ENCODE measurements at places on chromosomes 2 and 18.

GRCh38 chr2:8554296-8554806, 127.5 kb upstream of the ID2 start:
- no peak for DNase-seq

DNA sequence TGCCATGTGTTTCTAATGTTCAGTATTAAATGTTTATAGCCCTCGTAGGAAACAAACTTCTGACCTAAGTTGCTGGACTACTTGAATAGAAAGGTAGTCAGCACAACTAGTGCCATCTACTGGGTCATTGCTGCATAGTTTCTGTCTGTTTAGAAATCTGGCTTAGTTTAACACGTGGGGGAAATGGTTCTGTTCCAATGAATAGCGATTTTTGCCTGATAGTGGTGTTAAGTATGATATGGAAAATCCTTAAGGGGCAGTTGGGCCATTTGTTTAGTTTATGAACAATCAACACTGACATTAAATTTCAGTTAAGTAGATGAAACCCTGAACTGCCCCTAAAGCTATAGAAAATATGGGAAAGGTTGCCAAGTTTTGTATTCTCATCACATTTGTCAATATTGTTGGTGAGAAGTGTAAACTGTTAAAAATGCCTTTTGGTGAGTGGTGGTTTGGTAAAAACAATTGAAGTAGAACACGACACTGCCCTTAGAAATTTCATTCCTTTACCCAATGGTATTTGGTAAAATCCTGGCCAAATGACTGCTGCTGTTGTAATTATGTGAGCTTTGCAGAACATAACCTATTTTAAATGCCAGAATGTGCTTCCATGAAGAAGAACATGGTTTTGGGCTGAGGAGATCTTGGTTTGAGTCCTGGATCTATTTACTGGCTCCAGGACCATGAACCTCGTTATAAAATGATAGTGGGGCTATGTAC, 13.2 kb downstream of the NABP1 start:
- DNase-seq = peak; percentile 83

DNA sequence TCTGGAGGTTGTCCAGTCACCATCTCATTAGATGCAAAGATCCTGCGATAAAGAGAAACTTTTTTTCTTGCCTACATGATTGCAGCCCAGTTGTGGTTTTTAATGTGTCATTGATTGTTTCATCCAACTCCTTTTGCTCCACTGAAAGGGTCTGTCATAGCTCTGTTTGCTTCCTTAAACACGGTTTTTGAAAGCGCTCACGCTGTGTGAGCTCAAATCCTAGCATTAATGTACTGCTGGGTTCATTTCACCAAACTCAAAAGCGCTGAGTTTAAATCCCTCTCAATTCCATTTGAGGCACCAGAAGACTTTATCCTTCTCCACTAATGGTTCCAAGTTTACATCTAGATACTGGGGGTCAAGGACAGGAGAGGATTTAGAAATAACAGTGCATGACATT, 53.6 kb downstream of the CDK15 start:
- no peak for DNase-seq

DNA sequence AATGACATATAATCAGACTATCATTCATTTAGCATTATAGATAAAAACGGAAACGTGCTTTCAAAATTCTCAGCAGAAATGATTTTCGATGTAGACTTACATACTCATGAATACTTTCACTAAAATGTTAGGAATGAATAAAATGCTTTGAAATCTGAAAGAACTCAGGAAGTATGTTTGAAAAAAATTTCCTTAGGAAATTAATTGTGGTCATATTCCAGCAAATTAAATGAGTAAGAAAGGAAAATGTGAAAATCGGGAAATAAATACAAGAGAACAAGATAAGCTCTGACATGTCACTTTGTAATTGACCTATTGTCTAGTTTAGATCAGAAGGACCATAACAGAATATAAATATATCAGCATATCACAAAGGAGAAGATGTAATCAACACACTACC, 981.0 kb upstream of the CDH2 start:
- DNase-seq = no peak

DNA sequence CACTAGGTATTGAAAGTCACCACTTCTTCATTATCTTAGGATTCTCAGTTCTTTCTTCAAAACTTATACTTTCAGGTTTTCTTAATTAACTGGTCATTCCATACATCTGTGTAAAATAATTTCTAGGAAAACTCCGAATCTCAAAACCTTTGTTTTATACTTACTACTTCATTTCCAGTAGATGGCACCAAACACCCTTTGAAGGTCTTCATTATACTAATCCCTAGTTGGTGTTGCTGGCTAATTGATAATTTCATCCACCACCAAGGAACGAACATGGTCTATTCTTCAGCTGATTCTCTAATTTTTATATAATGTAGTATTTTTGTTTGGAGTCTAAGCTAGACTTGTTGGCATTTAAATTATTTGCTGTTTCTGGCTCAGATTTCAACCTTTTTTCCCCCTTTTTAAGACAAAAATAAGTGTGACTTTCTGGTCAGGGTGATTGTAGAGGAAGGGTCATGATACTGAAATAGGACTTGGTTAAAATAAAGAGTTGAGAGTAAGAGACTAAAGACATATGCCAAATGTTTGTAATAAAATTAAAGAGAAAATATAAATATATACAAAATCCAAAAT, 2.8 kb upstream of the MXD1 start:
- peak; percentile 82 for DNase-seq

GRCh38 chr18:10275486-10275885, 178.9 kb upstream of the APCDD1 start:
- DNase-seq = no peak

DNA sequence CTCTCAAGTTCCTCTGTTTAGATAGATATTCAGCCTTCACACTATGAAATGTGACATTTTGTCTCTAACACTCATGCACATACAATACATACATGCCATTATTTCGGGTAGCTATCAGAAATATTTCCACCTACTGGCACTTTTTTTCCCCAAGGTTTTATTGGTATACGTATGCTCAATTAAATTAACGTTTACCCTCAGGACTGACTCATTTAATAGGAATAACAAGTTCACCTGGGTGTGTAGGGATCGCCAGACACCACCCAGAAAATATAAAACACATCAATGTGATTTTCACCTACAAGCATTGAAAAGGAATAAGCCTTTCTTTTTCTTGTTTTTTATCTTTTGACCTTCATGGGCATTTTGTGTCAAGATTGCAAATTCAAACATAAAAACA, 138.5 kb upstream of the EPAS1 start:
- no peak for DNase-seq

GRCh38 chr18:74758995-74759394, 161.3 kb downstream of the ZNF407 start:
- no peak for DNase-seq

DNA sequence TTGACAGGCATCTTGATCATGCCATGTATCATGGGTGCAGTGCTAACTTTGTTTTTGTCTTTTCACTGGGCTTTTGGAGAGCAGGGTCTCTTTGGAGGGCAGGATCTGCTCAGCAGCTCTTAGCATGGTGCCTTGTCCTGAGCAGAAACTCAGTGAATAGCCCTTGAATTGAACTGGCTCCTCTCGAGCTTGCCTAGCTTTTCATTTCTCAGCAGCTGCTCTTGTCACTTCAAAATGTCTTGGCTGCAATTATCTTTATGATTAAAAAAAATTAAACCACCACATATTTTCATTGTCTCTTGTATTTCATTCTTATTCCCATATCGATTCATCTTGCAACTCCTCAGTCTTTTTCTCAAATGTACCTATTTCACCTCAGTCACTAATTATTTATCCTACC, 50.5 kb downstream of the CCDC85A start:
- DNase-seq = no peak

DNA sequence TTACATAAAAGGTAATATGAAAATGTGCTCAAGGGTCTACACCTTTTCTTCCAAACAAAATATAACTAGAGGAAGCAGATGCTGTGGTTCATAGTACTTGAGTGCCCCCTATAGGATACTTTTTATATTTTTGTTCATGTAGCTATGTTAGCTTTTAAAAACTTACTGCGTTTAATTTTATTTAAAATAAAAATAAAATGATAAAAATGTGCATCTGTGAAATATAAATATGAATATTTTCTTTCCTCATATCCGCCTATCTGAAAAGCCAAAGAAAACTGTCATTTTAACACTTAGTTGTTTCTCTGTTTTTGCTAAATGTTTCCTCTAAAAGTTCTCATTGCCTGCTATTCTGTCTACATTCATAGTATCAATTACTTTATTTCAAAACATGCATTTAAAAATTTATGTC, 9.6 kb upstream of the LRP1B start:
- peak; percentile 45 for DNase-seq

DNA sequence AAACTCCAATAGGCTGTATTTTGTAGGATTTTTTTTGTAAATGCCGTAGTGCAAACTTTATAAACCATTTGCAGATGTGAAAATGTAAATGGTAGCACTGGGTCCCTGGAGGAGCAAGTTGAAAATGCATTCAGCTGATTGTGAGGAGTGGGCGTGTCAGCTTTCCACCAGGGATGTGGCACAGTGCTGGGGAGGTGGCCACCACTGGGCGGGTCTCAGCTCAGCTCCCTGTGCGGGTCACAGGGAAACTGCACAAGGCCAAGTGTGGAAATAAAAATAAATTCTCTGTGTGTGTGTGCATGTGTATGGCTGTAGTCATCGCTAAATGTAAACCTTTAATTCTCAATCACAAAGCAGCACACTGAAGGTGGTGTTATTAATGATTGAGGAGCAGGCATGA, 137.2 kb upstream of the PXDN start:
- no peak for DNase-seq

DNA sequence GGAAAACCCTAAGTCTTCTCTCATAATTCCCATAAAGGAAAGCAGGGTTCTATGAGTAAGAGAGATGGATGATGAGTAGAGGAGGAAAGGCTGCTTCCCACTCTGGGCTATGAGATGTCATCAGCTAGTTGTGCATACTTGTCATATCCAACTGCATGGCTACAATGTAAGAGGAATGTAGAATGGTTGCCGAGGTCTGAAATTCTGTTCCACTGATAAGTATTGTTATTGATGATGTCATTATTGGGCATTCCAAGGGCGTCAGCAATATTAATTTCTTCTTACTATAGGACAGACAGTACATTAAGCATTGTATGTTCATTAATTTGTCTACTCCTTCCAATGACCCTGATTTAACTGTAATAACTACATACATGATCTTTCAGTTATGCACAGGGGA, 88.1 kb downstream of the L3MBTL4 start:
- no peak for DNase-seq

GRCh38 chr18:7322817-7323485, 92.1 kb downstream of the LRRC30 start:
- DNase-seq = no peak

DNA sequence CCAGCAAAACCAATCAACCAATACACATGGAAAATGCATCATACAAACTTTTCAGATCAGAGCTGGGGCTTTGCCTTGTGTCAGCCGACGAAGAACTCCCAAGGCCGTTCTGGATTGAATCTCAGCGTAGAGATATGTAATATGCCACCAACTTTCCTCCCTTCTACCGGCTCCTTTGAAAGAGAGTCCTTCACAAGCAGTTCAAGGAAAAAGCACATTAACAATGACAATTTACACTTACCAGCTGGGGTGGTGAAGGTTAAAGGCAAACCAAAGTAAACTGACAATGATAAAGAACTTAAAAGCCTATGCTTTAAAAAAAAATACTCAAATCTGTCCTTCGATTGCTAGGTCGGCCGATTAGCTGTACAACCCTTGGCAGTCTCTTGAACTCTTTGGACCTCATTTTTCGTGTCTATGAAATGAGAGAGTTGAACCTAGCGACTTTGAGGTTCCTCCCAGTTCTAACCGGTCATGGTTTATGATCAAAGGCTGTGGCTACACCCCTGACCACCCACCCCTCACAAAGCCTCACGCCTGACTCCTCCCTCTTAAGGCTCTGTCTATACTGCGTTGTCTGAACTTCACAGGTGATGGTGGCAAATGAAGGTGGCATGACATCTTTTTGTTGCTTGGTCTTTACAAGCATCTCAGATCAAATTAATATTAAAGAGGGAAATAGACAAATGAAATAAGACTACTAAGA, 46.2 kb downstream of the BCL2 start:
- DNase-seq = no peak

- no peak for DNase-seq
These were observed 520.1 kb upstream of the PKDCC start for GRCh38 chr2:41527525-41528323.

- no peak for DNase-seq
These were observed 126.6 kb upstream of the CWC22 start for GRCh38 chr2:180133736-180134135.

DNA sequence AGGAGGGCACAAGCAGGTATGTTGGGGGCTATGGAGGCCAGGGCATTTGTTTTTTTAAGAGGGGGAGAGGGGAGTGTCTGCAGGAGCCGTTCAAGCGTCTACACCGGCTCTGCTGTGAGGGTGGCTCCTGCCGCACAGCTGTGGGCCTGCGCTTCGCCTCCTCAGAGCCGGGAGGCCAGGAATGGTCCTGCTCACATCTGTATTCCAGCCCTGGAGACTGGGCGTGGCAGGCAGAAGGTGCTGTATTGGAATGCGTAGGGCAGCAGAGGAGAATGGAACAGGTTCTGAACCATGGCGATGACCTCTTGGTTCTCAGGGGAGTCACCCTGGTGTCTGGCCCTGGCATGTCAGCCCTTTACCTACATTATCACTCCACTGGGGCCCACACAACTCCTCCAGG, 26.8 kb upstream of the INHBB start:
- DNase-seq = no peak

DNA sequence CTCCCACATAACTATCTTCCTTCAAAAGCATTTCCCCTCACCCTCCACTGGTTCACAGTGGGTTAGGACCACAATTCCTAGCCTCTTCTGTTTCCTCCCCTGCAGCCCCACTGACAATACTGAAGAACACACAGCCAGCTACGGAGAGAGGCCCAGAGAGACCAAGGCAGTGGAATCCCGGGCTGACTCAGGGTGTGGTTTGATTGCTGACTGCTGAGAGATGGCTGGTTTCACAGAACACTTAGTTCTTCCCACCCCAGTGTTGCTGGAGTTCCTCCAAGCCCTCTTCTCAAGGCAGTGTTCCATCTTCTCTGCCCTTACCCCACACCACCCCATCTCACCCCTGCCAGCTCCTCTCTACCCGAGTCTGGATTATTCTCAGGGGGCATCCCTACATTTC, 43.3 kb upstream of the ZFP36L2 start:
- no peak for DNase-seq

GRCh38 chr2:205637320-205637602, 45.0 kb upstream of the NRP2 start:
- DNase-seq = no peak

DNA sequence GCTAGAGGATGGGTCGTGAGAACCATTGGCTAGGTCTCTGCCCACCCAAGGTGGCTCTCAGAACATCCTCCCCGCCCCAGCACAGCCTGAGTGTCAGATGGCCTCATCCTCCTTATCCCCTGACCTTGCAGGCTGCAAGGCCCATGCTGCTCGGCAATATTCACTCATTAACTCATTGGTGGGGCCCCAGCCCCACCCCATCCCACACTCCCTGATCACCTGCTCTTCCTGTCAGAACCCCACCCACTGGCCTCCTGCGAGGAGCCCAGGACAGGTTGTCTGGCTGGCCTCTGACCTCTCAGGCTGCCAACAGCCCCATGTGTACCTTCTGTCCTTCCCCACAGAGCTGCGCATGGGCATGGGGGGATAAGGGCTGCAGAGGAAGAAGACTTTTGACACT, 5.3 kb downstream of the ADCY3 start:
- no peak for DNase-seq

GRCh38 chr2:97267411-97268074, 154.6 kb downstream of the ANKRD36 start:
- no peak for DNase-seq

GRCh38 chr2:75465317-75465984, 95.3 kb downstream of the EVA1A start:
- no peak for DNase-seq

GRCh38 chr2:7348761-7349160, 431.5 kb downstream of the RNF144A start:
- DNase-seq = no peak

All from NB4 (cell line).